ENCODE measurements at places on chromosomes 2 and 18.

GRCh38 chr2:23606968-23607367, 222.0 kb downstream of the KLHL29 start:
- peak; percentile 45 for DNase-seq

- no peak for DNase-seq
These were observed 52.0 kb downstream of the GYPC start for GRCh38 chr2:126707941-126708340.

DNA sequence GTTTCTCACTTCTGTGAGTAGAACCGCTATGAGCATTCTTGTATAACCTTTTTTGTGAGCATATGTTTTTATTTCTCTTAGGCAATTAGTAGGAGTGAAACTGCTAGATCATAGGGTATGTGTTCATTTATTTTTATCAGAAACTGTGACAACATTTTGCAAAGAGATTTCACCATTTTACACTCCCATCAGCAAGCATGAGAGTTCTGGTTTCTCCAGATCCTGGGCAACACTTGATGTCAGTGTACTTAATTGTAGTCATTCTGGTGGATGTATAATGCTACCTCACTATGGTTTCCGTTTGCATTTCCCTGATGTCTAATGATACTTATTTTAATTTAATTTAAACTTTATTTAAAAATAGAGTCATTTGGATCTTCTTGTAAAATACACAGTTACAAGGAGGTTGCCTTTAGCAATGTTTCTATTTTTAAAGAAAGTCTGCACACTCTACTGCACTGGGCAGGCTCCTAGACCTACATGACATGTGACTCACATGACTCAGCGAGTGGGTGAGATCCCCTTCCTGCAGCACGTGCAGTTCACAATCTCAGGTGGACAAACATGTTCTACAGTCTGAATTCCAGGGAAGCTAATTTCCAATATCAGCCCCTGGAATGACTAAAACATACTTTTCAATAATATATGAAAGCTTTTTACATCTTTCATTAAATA, 127.0 kb upstream of the BCL2L11 start:
- no peak for DNase-seq

DNA sequence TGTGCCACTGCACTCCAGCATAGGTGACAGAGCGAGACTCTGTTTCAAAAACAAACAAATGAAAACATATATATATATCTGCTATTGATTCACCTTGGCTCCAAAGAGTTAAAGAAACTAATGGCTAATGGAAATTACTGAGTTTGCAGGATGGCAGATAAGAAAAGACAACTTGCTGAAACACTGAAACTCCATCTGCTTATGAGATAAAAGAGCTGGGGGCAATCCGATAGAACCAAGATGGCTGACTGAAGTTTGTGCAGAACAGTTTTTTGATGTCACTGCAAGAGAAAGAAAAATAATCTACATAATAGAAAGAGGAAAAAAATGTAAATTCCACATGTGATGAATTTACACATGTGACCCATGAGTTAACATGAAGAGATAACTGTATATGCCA, 88.2 kb downstream of the LRATD1 start:
- DNase-seq = no peak

GRCh38 chr2:53859206-53860181, at the start of gene GPR75:
TSS of gene GPR75 (minus strand) at chr2:53859967. CDS start at chr2:53854756, 5,211 bp downstream.
- peak; percentile 29 for DNase-seq

DNA sequence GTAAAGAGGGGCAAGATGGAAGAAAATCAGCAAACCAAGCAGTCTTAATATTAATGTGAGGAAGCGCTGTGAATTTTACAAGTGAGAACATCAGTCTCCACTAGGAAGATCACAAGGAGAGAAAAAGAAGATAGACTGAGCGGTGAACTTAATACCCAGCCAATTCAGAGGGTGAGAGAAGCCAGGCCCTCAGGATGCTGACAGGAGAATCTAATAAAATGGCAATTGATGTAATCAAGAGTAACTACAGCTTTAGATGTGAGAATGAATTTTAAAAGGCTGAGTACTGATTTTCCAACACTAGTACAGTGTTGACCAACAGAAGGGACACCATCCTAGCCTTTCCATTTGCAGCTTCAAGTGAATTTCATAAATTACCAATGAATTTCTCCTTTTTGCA, 35.7 kb upstream of the SIX2 start:
- DNase-seq = no peak

DNA sequence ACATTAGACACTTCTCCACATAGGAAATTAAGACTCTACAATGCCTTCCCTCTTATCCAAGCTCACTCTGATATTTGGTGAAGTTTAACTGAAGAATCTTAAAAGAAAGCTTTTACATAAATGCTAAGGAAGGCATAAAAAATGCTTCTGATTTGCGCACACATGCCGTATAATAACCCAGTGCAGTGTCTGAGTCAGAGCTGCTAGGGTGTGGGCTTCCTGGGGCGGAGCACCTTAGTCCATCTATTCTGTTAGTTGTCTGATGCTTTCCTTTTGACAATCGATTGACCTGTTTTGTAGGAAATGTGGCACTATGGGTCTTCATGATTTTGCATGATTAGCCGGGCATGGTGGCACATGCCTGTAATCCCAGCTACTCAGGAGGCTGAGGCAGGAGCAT, 231.5 kb downstream of the AFF3 start:
- DNase-seq = no peak

DNA sequence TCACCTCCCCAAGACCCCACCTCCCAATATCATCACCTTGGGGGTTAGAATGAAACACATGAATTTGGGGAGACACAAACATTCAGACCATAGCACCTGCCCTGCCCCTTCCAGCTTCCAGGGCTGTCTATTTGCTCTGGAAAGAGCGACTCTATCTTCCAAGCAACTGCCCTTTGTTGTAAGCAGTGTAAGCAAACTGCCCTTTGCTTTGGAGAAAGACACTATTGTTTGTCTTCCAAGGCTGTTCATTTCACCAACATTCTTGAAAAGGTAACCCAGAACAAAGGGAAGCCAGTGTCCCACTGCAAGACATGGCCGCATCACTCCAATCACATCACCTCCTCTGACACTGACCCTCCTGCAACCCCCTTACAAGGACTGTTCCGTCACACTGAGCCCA, 16.9 kb upstream of the SEH1L start:
- DNase-seq = no peak

- no peak for DNase-seq
These were observed 44.4 kb downstream of the PTPN2 start for GRCh38 chr18:12839526-12840196.

DNA sequence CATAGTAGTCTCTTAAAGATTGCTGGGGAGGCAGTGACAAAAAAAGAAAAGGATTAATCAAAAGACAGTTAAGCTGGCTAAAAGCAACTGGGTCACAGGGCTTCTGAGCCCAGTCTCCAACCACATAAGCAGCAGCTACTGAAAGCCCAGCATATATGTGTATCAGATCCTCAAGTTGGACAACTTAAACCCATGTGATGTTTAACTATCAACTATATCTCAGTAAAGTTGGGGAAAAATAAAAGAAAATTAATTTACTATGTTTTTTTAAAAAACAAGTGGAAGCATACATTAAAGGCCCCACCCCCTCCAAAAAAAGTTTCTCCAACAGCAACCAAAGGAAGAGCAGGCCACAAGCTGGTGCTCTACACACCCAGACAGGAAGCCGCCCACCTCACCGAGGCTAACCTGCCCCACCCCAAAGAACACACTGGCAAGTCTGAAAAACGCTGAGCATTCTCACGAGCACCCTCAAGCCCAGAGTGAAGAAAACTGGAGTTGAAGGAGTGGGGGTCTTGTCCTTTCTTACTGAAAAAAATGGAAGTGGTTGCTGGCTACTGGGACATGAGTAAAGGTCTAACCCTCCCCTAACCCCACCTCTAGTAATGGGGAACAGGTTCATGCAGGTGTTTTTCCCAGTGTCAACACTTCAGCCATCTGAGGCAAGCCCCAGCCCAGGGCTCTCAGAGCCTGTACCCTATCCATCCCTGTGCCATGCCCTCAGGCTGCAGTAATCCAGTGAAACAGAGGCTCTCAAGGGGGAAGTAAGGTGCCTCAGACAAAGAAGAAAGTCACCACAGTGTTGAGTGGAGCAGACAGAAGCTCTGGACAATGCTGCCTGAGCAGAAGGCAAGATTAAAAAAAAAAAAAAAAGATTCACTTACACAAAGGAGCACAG, 106.3 kb downstream of the GYPC start:
- no peak for DNase-seq

DNA sequence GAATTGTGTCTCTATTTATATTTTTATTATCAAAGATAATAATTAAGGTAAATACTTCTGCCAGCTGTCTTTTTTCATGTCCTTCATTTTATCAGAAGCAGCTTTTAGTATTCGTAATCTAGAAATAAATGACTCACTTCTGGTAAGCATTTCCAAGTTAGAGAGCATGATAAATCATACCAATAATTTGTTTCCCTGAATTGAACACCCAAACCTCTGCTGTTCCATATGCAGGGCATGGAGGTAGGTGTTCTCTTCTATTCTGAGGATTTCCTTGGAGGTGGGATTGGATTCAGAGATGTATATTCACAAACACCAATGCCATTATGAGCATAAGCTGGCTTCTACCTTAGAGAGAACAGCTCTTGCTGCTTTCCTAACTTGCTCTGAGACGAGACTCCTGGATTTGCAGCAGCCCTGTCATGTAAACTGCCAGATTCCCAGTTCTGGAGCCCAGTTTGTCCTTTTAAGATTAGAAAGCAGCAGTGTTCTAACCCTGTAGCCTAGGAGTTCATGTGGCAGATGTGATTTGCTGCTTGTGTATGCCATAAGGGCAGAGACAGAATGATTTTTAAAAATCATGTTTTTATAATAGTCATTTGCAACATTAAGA, 47.5 kb downstream of the SKA1 start:
- no peak for DNase-seq

DNA sequence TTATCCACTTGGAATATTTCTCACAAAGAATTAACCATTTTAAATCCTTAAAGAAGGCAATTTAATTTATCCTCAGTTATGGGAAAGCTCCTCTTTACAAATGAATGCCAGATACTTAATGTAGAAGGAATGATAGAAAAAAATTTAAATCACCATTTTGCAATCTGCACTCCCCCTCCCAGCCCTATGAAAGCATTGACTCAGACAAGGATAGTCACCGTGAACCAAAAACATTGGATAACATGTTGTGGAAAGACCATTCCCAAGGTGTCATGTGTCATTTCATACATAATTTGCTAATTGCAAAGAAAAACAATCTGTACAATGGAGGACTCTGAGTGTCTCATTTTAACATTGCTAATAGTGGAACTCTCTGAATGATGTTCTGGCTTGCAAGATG, 421.0 kb downstream of the TXNL1 start:
- DNase-seq = no peak

DNA sequence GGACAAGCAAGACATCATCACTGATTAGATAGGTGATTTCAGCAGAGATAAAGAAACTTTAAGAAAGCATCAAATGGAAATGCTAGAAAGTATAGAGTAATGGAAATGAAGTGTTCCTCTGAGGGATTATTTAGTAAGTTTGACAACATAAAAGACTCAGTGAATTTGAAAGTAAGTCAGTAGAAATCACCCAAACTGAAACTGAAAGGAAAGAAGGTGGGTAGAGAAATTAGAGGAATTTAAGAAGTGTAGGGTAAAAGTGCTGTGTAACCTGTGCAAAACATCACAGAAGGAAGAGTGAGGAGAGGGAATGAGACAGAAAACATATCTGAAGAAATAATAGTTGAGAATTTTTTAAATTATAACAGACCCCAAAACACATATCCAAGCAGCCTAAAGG, 343.1 kb downstream of the CBLN2 start:
- no peak for DNase-seq

- DNase-seq = no peak
These were observed 39.7 kb downstream of the RFX8 start for GRCh38 chr2:101435001-101435862.

GRCh38 chr2:191800874-191801273, 46.0 kb downstream of the CAVIN2 start:
- DNase-seq = no peak

DNA sequence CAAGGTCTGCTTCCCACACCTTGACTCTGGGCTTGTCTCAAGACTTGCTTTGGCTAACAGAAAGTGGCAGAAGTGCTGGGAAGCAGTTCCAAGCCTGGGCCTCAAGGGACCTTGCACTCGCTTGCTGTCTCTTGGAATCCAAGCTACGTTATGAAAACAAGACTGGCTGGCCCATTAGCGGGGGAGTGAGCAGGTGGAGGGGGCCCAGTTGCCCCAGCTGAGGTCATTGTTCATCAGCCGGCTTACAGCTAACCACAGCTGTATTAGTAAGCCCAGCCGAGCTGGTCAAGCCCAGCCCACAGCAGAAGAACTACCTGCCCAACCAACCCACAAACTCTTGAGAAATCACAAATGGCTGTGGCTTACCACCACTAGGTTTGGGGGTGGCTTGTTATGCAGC, 63.1 kb downstream of the MARCO start:
- no peak for DNase-seq

- DNase-seq = no peak
These were observed 18.4 kb downstream of the NCKAP1 start for GRCh38 chr2:183019718-183020442.

DNA sequence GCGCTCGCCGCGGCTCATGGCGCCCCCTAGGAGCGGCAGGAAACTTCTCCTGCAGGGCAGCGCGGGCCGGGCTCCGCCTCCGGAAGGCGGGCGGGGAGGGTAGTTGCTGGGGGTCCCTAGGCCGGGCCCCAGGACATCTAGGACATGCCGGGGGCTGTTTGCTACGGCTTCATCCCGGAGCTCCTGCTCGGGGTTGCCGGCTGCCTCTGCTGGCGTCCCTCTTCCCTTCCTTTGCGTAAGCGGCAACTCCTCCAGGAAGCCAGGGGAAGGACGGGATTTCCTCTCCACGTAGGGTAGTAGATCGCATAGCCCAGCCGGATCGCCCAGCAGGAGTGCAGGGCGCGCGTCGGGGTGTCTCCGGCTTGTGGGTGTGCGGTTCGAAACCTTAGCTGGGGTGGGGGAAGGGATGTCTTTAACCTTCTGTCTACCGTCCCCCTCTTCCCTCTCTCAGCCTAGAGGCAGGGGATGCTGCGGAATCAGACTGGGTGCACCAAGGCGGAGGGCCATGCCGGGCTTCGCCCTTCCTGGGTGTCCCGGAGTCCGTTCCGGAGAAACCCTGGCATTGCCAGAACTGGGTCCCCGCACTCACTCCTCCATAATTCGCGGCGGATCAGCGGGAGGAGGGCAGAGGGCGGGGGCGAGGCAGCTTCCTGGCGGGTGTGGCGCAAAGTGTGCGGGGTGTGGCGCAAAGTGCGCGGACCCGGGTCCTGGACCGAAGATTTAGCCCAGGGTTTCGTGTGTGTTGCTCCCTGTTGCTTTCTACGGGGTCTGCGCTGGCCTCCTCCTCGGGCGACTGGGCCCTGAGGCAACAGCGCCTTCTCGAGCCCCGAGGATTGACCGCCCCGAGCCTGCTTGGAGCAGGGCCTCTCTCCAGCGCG, 12.2 kb upstream of the SKOR2 start:
- peak; percentile 74 for DNase-seq

- no peak for DNase-seq
These were observed 66.1 kb downstream of the DDX1 start for GRCh38 chr2:15657759-15658158.

All from hepatic stellate cell (primary cell).